ENCODE measurements at places on chromosomes 5 and 9.

DNA sequence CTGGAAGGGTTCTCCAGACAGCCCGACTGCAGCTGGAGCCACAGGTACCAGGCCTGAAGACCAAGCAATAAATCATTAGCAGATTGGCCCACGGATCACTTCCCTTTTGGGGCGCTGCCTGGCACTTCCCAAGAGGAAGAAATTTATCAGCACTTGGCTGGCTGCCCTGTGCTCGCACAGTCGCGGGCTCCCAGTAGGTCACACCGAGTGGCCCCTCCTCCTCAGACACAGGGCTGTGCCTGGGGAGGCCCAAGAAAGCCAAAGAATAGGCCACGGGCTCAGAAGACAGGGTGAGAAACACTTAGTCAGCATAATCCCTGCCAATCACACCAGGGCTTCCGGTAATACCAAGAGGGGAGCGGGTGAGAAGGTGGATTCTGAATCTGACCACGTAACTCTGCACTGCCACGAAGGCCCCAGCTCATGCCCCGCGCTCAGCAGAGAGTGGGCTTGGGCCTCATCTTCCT lies 115.7 kb upstream of the MSX2 start:
- peak; percentile 7 for DNase-seq

DNA sequence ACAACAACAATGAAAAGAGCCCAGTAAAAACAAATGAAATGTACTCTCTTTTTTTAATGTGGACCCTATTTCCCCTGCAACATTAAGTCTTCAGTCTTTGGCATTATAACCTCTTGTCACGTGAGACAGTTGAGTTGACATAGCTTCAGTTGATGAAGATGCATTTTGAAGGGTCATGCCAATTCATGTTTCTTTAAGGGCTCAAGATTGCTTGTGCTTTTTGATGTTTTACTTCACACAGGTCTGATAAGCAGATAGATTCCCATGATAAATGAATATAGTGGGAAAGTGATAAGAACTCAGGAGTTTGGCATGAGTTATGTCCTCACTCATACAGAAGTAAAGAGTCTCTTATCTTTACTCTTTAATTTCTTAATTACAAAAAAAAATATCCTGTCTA lies 229.4 kb downstream of the SNCAIP start:
- no peak for DNase-seq

GRCh38 chr5:115214541-115214940 lies 44.8 kb upstream of the TRIM36 start:
- DNase-seq, result no peak

DNA sequence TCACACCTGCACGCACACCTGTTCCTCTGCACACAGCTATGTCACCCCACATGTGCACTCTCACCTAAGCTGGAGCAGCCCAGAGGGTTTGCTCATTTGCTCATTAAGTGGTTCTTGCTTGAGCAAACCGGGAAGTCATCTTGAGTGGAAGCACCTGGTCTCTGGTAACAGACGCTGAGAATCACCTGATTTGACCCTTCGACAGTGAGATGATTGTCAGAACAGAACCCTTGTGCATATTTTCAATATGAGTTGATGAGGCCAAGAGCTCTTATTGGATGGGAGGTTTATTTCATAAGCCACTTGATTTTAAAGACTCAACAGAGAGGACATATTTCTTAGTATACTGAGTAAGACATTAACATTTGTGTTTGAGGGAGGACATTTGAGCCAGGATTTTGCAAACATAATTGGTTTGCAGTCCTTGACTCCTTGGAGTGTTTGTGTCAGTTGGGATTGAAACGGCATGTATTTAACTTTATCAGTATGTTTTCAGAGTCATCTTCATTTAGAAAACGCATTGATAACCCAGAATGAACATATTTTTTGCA lies 22.1 kb upstream of the LPCAT1 start:
- DNase-seq, result no peak

GRCh38 chr9:92617195-92617813 lies 52.6 kb downstream of the IPPK start:
- no peak for DNase-seq

DNA sequence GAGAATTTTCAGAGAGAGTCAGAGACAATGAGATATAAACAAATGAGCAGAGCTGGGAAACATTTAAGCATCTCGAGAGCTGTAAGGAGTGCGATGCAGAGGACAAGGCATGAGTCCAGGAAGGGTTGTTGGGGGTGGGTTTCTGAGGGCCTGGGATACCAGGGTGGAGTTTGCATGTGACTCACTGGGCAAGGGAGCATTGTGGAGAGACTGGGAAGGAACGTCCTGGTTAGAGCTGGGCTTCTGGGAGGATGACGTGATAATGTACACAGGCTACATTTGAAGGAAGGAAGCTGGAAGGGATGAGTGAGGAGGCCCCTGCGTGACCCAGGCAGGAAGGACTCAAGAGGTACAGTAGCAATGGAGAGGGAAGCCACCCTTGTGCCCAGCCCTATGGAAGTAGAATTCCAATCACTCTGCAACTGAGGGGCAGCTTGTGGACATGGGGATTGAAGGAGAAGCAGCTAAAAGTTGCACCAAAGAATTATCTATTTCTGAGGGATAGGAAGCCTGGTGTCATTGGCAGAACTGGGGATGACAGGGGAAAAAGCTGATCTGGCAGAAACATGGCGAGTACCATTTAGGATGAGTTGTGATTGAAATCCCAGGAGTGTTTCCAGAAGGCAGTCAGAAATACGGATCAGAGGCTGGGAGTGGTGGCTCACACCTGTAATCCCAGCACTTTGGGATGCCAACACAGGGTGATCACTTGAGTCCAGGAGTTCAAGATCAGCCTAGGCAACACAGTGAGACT lies 59.3 kb upstream of the AFAP1L1 start:
- DNase-seq, result no peak

DNA sequence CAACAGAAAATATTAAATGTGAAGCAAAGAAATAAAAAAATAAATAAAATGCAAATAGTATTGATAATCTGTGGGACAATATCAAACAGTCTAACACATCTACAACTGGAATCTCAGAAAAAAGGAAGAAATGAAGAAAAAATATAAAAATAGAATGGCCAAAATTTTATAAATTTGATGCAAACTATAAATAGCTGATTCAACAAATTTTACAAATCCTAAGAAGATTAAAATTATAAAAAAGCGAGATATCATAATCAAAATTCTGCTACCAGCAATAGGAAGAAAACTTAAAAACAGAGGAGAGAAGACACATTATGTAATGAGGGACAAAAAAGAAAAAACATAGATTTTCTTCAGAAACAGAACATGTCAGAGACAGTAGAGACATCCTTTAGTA lies 129.2 kb upstream of the IRX1 start:
- no peak for DNase-seq

DNA sequence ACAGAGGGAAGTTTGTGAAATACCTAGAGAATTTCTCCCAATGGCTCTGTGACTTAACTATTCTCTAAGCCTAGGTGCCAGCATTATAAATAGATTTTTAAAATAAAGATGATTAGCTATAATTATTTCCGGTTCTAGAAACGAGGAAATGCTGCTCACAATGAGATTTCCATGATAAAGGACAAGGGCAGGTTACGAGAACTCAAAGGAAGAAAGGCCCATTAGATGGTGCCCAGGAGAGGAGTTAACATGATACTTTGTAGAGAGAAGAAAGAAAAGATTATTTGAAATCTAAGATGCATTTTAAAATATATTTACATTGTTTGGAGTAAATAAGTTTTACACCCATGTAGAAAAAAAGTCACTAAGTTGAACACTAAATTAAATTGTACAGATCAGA lies 538.3 kb upstream of the PTGER4 start:
- no peak for DNase-seq

DNA sequence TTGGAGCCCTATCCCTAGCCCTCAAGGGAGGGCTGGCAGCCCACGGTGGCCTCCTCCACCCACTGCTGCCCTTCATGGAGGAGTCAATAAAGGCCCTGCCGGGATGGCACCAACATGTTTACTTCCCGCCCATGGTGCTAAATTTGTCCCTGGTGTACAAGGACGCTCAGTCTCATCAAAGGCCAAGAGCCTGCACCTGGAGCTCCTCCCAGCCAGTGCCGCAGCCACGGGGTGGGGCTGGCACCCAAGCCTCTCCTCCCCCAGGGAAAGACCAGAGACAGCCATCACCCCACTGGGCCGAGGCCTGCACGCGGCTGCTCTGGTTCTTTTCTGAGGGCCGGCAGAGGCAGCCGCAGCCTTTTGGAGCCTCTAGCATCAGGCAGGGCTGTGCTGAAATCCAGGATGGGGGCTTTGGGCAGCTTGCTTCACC lies 34.8 kb upstream of the RXRA start:
- no peak for DNase-seq

- DNase-seq, result no peak
Observed at GRCh38 chr9:103981912-103982311, 112.2 kb upstream of the SMC2 start.

DNA sequence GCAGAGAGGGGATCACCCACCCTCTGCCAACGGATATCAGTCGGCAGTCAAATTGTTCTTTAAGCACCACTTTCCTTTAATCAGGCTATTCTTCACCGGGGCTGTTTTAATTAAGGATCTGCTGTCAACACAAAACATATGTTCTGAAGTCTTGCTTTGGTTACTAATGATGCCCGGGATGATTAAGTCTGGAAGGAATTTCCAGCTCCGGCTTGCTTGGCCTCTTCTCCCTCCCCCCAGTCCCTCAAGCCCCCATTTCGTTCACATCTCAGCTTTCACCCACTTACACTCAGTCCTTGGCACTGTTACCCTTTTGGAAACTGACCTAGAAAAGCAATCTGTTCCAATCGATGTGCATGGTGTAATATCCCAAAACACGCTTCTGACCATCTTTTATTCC lies 74.7 kb downstream of the MSX2 start:
- DNase-seq, result no peak

DNA sequence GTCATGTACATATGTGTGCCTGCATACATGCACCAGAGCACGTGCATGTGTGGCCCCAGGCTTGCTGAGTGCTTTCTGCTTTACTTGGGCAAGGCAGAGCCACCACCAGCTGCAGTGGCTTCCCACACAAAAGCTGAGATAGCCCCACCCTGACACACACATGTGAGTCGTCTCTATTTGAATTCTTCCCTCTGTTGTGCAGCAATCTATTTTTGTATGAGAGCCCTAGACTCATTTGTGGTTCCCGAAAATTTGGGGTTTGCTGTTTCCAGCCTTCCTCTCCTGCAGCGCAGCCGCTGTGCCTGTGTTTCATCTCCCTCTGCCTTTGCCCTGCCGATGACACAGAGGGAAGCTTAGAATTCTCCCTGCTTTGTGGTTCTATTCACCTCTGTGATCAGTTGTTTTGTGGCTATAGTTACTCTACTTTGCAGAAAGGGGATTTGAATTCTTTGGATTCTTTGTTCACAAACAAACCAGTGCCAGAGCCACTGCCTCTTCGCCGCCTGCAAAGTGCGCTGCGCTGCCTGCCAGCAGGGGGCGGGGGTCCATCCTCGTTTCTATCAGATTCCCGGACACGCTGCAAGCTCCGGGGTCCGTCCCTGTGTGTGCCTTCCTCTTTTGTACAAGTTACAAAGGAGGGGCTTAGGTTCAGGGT lies 95.8 kb upstream of the DAP start:
- peak; percentile 9 for DNase-seq

DNA sequence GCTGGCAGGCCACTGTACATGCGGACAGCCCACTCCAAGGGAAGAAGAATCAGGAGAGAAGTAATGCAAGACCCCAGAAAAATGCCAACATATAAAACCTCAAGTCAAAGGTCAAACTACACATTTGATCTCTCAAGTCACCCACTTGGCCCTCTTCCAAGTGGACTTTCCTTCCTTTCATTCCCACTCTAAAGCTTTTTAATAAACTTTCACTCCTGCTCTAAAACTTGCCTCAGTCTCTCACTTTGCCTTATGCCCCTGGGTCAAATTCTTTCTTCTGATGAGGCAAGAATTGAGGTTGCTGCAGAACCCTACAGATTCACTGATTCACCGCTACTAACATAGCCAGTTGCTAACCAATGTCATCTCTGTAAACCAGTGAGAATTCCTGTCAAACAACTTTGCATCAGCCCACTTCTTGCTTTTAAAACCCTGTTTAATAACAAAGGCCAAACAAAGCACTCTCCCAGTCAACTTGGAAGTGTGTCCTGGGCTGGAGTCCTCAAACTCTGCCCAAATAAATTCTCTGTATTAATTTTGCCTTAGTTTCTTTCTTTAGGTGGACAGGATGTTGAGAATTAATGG lies 6.9 kb upstream of the ATP6V1G1 start:
- no peak for DNase-seq

- DNase-seq, result no peak
Observed at GRCh38 chr9:92402360-92402759, 2.0 kb downstream of the OGN start.

DNA sequence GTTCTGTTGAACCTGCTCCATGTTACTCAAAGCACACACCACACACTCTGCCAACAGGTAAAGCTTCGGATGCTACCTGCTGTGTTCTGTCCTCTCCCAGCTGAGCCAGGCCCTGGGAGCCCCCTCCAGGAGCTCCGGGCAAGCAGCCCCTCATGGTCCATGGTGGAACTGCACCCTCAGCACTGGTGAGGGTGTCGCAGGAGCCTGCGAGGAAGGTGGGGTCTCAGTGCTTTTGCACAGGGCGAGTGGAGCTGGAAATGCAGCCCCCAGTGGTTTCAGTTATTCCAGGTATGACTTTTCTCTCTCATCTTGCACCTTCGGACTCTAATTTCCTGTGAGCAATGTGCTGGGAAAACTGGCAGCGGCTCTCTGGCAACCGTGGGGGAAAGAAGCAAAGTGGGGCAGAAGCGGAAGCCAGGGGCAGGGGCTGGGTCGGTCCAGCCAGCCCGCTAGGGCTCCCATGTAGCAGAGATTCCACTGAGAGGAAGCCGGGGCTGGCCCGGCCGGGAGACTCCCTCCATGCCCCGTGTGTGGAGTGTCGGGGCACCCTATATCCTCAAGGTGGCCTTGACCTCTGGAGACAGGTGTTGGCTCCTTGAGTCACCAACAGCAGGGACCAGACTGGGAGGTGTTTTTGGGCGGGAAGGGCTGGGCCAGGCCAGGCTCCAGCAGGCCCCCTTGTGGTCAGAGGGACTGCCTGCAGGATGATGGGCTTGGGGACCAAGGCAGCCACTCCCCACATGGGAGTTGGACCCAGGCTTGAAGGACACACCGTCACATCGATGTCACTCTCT lies 75.6 kb upstream of the PRSS3 start:
- peak; percentile 49 for DNase-seq

DNA sequence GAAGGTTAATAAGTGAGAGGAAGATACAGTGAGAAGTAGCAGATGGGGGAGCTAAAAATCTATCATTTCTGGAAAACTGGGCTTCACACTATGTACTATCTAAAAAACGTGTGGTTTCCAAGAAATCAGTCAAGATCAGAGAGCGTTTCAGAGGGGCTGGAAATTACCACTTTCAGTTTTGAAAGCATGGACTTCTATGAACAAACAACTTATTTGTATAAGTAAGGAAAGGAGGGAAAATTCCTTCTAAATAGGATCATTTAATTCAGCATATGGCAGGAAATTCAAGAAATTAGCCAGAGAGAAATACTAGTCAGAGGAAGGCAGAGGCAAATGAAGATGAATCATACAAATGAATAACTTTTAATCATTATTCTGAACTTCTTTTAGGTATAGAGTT lies 11.3 kb downstream of the TNC start:
- DNase-seq, result no peak

DNA sequence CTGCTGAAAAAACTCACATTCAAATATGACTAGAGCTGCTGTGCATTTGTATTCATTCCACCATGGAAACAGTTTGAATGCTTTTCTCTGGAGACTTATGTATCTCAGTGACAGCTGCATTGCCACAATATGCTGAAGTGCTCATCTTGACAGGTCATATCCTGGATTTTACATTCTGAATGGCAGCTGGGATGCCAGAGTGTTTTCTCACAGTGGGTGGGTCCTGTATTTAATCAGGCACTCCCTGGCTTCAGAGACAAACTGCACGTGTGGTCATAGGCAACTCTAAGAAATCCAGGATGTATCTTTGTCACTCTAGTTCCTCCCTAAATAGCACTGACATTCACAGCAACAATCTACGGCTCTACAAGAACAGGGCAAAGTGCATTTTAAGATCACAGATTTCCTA lies 75.6 kb downstream of the ST8SIA4 start:
- DNase-seq, result no peak

All from stimulated activated CD4-positive, alpha-beta T cell treated with anti-CD3 and anti-CD28 coated beads, Interleukin-1b, Interleukin-23, amount 100 ng/mL, for 48 hours (primary cell).